ENCODE measurements at places on chromosomes 3 and 15.

- no peak for DNase-seq
Measured at GRCh38 chr3:157099326-157100095, 60.4 kb downstream of the CCNL1 start.

- no peak for DNase-seq
Measured at GRCh38 chr3:123632161-123632655, 47.4 kb upstream of the HACD2 start.

DNA sequence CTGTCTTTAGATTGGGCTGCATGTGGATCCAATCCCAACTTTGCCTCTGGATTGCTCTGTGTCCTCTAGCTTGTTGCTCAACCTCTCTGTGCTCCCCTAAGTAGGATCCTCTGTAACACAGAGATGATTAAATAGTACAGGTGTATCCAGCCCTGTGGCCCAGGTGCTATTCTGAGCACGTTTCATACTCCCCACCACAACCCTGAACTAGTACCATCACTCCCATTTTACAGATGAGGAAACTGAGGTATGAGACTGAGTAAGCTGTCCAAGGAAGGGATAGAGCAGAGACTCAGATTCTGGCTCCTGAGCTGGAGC lies 7.2 kb downstream of the ISG20 start:
- no peak for DNase-seq

DNA sequence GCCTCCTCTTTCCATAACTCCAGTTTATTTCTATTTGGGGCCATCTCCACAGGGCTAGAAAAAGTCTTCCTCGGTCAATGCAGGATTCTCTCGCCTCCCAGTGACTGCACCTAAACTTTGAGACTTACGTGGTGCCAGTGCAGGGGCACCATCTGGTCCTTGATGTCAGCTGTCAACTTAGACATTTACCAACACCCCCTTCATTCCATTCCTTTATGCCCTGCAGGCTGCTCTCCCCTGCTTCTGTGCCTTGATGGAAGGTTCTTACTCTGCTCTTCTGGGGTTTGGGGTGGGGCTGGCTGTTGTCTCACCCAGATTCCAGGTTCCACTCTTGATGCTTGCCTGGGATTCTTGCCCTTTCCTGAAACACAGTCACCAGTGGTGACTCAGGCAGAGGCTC lies 101.8 kb downstream of the ST8SIA2 start:
- no peak for DNase-seq

All from activated CD4-positive, alpha-beta T cell treated with anti-CD3 and anti-CD28 coated beads, Interleukin-2, Interleukin-4, amounts not matched to agents 100 ng/mL and 50 ng/mL, durations not matched to agents 16 hours and 8 hours (primary cell).